ENCODE measurements at places on chromosomes 6 and 20.

DNA sequence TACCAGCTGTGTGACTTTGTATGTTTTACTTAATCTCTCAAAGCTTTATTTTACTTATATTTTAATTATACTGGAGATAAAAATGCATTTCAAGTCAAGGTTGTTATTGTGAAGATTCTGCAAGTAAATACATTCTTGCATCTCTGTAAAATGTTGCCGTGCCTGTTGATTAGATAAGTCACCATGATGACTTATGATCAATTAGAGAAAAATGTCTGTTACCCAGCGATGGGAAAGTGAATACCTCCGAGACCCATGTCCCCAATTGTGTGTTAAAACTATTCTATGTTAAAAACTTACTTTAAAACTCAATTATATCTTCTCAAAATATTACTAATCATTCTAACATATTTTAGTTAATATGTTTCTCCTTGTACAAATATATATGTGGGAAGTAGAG, 39.9 kb downstream of the MYB start:
- DNase-seq = no peak

DNA sequence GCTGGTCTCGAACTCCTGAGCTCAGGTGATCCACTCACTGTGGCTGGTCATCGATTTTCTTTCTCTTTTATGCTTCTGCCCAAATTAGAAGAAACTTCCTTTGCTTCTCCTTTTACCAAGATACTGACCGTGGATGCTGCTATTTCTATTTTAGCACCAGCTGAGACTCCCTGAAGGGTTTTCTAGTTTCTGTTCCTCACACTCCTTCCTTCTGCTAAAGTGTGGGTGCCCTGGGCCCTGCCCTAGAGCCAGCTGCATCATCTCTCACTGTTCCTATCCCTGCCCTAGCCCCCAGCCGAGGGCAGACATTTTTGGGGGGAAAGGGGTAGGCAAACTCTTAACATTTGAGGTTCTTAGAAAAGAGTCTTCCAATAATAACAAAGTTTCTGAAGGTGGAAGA, 6.3 kb downstream of the SMOC2 start:
- no peak for DNase-seq

- no peak for DNase-seq
Measured at GRCh38 chr6:1871724-1872315, 262.1 kb downstream of the FOXC1 start.

DNA sequence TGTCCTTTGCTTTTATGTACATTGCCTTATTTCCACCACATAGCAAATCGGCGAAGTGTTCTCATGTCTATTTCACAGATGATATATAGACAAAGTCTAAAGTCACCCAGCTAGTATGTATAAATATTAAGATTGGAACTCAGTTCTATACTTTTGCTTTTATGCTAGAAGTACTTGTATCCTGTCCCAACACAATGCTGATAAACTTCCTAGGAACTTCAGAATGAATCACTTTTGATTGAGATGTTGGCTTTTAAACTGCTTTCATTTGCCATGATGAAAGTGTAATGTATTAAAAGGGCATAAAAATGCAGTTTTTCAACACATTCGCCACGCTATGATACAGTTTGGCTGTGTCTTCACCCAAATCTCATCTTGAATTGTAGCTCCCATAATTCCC, 50.8 kb downstream of the GCLC start:
- DNase-seq = no peak

DNA sequence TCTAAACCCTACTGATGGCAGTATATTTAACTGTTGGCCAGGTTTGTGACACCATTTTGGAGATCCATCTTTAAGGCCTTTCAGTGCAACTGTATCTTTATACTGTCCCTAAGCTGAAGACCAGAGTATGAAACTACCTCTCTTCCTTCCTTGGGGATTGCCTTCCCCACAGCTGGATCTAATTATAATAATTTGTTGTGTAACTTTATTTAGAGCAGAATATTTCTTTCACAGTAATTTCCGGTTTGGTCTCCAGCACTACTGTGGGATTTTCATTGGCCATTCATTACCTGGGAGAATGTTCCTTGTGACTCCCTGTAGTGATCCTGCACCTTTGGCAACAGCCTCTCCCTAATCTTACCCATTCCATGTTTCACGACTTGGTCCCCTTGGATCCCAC, 75.2 kb downstream of the AKAP7 start:
- DNase-seq = no peak

GRCh38 chr20:32753731-32754130, 8.5 kb upstream of the DNMT3B start:
- DNase-seq = no peak

GRCh38 chr6:22878324-22878701, 308.9 kb downstream of the HDGFL1 start:
- no peak for DNase-seq

- no peak for DNase-seq
Measured at GRCh38 chr20:7883309-7883708, 56.9 kb downstream of the HAO1 start.

DNA sequence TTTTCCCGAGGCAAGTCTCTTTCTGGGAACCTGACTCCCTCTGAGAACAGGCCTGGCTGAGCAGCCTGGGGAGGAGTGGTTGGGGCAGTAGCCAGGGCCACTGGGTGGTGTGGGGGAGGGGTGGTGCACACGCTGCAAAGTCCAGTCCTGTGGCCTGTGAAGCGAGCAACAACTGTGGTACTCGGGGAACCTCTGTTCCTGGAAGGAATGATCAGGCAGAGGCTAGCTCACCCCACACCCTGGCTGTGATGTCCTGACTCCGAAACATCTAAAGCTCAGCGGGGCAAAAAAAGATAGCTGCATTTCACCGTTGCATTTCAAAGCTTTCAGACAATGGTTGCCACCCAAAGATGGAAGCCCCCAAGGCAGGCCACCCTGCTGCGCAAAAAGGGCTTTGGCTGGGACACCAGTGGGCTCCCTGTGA, 25.5 kb downstream of the PCK1 start:
- DNase-seq = no peak

DNA sequence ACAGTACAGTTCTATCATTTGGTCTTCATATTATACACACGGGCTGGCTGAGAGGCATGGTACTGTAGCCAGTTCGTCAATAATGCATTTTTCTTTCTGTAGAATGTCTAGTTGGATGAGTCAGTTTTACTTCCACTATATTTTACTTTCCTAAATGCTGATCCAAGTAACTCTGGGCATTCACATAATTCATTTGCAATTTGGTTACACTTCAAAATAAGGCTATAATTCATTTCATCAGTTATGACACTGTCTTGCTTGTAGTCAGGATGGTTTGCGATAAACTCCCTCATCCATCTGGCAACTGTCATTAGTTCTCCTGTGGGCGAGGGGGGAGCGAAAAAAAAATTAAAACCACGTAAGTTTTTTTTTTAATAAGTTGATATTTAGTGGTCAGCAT, 46.3 kb downstream of the GCLC start:
- no peak for DNase-seq

DNA sequence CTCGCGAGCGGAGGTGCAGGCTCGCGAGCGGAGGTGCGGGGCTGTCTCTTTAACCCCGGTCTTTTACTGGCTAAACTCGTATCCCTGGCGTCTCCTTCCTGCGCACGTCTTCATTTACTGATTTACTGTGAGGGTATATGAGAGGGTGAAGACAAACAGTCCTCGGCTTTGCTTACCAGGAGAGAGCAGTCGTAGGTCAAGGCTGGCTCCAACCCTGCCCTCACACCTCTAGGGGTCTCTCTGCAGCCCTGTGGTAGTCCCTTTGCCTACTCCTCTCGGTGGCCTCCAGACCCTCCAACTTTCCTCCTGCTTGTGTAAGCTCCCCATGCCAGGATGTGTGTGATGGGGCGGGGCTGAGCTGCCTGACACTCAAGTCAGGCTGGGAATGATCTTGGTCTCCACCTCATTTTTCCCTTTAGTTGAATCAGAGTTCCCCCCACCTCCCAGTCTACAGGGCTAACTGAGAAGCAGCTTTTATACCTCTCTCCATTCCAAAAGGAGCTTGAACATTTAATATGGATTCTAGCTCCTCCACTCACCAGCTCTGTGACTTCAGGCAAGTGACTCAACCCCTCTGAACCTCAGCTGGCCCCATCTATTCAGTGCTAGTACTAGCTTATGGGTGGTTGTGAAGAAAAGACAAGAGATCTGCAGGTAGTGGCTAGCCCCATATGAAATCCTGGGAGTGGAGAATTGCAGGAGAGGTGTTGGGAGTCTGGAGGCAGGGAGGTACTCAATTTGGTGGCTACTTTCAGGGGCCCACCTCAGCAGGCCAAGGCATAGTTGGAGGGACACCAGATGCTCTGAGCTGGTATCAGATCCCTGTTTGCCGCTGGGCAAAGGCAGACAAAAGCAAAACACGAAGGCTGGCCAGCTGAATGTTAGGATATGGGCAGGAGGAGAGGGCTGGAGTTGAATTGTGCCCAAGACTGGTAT, 902 bp downstream of the SLC29A1 start:
- DNase-seq = no peak

- no peak for DNase-seq
Measured at GRCh38 chr6:24864343-24864742, 65.6 kb upstream of the ARMH2 start.

DNA sequence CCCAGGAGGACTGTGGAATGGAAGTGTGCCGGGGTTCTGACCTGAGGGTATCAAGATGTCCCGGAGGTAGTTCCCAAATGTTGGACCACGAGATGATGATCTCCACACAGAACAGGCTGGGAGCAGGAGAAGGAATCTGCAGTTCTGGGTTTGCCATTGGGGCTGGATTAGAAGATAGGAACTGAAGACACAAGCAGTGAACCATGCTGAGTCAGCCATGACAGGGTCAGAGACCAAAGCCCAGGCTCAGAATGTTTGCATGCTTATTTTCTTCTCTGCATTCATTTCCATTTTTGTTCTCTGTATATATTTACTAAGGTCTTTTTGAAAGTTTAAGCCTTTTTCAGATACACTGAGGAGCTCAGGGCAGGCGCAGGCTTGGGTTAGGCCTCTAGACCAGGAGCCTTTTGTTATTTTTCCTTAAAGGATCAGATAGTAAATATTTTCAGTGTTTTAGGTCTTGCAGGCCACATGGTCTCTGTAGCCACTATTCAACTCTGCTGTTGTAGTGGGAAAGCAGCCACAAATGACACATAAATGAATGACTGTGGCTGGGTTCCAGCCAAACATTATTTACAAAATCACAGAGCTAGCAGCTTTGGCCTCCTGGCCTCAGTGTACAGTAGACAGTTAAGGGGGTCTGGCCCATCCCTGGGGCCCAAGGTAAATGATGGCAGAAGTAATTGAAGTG, 28.5 kb downstream of the SLC35D3 start:
- DNase-seq = no peak

DNA sequence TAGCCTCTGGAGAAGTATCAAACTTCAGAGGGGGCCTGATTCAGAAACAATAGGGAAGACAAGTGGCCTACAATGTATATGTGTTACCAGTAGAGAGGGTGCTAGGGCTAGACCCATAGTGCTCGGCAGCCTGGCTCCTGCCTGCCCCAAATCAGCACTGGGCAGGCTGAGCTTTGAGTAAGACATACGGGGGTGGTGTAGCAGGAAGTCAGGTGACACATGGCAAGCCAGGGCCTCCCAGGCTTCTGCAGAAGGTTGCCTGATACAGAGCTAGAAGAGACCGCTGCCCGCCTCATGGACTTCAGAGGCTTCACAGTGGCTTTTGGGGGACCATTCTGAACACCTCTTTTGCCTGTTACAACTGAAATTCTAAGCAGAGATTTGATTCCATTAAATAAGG, 43.4 kb downstream of the RALY start:
- no peak for DNase-seq

DNA sequence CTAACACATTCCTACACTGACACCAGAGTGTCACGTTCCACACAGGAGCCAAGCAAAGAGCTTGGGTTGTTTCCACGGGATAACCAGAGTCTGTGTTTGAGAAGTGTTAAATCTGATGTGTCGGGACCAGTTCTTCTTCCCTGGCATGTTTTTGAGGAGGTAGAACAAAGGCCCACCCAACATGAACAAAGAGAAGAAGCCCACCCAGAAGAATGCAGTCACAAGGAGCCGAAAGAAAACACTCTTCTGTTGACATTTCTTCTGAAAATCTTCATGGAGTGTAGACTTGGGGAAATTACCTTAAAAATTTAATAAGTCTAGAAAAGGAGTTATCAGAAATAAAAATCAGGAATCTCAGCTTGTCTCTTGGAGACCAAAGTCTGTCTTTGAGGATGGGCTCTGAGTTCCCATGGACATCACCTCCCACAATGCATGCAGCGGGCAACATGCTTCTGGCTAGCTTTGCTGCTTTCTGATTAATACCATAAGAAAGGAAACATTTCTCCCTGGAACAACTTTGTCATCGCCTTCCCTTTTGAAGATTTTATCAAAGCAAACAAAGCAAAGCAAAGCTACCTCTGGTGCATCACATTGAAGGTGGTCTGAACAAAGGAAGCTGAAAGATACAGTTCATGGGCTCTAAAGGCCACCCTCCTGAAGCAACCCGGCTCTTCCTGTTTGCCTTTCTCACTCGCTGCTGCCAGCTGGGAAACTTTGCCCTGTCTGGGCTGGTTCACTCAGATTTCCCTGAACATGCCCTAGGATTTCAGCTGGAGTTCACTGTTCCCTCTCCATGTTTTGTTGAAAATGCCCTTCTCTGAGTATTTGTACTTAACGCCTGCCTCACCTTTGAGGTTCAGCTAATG, 448.1 kb downstream of the KIF16B start:
- no peak for DNase-seq

- no peak for DNase-seq
Measured at GRCh38 chr6:88493717-88494116, 327.6 kb upstream of the CNR1 start.

Measured in tibial nerve (tissue), 4 donors.